ENCODE measurements at places on chromosomes 4 and X. TPM values are rescaled to one million over a fixed set of nuclear protein-coding genes. Genes with fewer than 3 reads are reported as not detected.

DNA sequence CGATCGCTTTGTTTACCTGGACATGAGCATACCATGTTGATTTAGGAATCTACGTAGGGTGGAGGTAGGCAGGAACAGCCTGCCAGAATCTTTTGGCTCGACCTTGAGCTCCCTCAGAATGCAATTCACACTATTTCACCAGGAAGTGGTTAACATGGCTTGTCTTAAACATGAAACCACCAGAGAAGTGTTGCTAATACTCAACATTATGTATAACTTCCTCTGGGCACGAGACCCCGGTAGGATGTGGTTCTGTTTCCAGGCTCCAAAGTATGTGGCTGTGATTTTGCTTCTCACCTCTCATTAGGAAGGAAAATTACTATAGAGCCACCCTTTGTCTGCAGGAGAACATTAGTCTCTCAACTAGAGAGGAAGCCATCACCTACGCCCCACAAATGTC is 59.0 kb upstream of the VCX3B start:
- no peak for DNase-seq

DNA sequence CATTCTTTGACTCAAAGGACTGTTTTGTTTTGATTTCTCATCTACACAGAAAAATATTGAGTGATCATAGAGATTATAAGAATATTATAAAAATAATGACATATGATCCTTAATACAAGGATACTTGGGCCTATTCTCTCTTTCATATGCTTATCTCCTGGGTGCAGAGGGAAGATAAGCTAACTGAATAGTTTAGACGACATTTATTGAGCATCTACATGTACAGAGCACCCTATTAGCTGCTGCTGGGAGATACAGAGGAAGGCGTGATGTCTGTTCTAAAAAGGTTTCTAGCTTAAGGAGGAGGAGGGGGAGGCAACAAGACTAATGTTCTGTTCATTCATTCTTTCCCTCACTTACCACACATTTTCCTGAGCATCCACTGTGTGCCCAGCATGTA is 106.8 kb downstream of the HDAC8 start:
- DNase-seq, result no peak

GRCh38 chr4:15521442-15522039 is 51.9 kb downstream of the CC2D2A start:
- no peak for DNase-seq

BMPR1B gene
- total RNA-seq, result not detected

SOX3 gene
- total RNA-seq, result not detected

All from activated T-helper 2 cell treated with anti-CD3 and anti-CD28 coated beads, Interferon-gamma antibody, Interleukin-2, Interleukin-4, amounts not matched to agents 10 μg/mL and 5 μg/mL and 100 μg/mL, durations not matched to agents 14 hours and 24 hours and 36 hours (primary cell).